ENCODE measurements at places on chromosomes 7 and 10.

GRCh38 chr10:71045936-71046335 is 157.6 kb upstream of the PCBD1 start:
- no peak for DNase-seq

DNA sequence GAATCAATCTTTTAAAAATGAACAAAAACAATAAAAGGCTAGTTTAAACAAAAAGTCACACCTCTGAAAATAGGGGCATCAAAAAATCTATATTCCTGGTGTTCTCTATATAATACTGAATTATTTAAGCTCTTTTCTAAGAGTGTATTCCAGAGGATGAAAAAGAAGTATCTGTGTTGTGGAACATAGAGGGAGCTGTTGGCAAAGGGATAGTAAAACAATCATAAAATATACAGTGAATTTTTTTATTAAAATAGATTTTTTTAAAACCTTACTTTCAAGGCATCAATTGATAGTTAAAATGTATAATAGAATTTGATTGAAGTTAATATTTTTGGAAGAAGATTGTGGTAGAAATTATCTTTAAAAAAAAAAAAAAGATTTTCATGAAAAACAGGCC is 1409.1 kb upstream of the CELF2 start:
- DNase-seq = no peak

GRCh38 chr7:120079022-120079421 is 194.0 kb upstream of the KCND2 start:
- no peak for DNase-seq

- no peak for DNase-seq
Measured at GRCh38 chr7:26642416-26642815, 222.0 kb downstream of the SKAP2 start.

DNA sequence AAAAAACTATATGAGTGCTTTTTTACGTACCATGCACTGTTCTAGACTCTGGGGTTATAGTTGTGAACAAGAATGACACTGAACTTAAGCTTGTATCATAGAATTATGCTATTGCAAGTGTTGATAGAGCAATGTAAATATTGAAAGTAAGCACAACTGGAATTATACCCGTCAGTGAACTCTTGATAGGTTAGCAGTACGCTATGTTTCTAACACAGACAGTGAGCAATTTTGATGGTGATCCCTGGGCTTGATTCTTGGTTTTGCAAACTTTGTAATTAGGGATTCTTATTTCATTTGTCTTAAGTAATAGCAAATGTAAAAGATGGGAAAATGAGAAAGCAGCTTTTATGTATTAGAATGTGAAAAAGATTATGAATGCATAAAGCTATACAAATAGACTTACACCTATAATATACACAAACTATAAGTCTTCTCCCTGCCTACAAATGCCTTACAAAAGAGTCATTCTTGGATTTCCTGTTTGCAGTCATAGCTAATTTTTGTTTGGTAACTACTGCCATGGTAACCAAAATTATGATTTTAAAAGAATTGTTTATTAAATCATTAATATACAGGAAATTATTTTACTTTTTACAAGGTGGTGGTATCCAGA is 6.7 kb downstream of the TES start:
- no peak for DNase-seq

DNA sequence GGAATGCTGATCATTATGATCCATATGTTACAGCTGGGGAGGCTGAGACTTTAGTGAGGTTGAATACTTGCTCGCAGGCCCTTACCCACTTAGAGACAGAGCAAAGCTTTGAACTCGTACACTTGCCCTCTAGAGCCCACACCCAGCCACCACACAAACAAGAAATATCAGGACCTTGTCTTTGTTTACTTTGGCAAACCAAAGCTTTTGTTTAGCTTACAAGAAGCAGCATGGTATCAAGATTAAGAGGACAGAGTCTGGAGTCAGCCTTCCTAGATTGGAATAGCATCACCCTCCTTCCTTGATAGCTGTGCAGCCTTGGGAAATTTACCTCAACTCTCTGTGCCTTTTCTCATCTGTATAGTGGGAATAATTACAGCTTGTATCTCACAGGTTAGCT is 477.5 kb downstream of the SUGCT start:
- no peak for DNase-seq

Measured in activated naive CD8-positive, alpha-beta T cell treated with anti-CD3 and anti-CD28 coated beads, Interleukin-2, amount 50 U/mL, for 16 hours (primary cell).